ENCODE measurements at places on chromosomes 4 and X.
A peak's percentile ranks its signal among the peaks of the same experiment; 100 is the strongest.

DNA sequence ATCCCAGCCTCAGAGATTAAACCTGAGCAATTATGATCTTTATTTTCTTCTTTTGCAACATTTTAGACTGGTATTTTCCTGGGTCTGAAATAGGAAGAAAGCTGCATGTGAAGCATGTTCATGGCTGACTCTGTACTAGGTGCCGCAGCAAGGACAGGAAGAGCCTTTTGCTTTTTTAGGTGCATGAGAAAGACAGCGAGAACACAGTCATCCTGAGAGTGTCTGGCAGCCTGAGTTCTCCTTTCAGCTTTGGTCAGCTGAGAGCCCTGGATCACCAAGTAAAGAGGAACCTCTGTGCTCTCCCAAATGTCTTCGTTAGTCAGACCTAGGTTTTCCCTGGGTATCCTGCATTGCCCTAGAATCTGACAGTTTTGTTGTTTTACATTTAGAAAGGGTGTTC is 29.8 kb downstream of the FAM149A start:
- no peak for DNase-seq

- no peak for DNase-seq
Measured at GRCh38 chr4:164408831-164409230, 345.1 kb upstream of the SMIM31 start.

DNA sequence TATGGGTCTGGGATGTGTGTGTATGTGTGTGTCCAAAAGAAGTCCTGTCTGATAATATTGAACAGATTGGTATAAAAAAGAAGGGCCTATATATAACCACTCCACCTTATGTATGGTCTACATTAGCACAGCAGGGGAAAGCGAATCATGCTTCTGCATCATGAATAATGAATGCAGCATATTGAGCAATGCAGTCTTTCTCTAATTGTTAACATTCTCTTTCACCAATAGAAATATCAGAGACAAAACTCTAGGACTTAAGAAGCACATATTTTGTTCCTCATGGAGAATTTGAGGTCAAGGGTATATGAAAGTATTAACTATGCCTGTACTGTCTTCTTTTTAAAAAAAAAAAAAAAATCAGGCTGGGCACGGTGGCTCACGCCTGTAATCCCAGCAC is 264.3 kb upstream of the NOCT start:
- no peak for DNase-seq

GRCh38 chrX:1477801-1478458 is 25.2 kb upstream of the ASMTL start:
- no peak for DNase-seq

DNA sequence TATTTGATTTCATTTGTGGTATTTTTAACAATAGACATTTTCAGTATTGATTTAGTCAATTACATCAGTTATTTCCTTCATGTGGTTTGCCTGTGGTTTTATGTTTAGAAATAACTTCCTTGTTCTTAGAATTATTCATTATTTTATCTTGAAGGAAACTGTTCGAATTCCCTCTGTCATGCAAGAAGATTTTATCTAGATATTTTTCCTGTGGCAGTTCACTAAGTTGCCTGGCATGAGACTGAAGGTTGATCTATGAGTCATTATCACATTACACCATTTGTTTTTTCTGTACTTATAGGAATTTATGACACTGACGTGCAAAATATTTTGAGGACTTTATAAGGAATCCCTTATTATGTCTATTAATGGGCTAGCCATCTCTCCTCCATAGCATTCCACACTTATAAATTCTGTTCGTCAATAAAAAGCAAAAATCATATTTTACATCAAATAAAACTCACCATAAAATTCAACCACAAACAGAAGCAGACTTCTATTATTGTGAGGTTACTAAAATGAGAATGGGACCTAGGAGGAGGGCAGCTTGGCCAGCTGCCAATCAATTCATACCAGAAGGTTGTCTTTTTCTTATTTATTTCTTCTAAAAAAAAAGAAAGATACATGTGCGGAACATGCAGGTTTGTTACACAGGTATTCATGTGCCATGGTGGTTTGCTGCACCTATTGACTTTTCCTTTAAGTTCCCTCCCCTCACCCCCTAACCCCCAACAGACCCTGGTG is 179.0 kb downstream of the KCNIP4 start:
- DNase-seq, result peak; percentile 95

GRCh38 chrX:19183761-19184477 is 61.7 kb upstream of the ADGRG2 start:
- no peak for DNase-seq

DNA sequence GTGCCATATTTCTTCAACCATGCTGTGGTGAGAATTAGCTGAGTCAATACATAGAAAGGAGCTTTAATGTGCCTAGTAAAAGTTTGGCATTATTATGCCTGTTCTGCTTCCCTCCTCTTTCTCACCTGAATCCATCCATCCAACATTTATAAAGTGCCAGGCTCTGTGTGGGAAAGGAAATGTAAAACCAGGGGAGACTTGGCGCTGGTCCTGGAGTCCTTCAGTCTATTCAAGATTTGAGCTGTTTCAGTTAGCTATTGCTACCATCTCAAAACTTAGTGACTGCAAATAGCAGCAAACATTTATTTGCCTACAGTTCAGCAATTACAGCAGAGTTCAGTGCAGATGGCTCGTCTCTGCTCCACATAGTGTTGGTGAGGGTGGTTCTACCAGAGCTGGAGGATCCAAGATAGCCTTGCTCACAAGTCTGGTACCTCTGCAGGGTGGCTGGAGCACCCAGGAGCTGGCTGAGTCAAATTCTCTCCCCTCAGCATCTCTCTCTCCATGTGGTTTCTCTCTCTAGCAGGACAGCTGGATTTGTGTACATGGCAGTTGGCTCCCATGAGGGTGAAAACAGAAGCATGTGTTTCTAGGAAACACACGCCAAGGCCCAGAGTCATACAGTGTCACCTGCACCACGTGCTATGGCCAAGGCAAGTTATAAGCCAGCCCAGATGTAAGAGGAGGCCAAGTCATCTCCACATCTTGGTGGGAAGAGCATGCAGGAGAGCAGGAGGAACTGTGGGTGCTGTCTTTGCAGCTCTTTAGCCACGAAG is 77.3 kb downstream of the FHDC1 start:
- DNase-seq, result no peak

DNA sequence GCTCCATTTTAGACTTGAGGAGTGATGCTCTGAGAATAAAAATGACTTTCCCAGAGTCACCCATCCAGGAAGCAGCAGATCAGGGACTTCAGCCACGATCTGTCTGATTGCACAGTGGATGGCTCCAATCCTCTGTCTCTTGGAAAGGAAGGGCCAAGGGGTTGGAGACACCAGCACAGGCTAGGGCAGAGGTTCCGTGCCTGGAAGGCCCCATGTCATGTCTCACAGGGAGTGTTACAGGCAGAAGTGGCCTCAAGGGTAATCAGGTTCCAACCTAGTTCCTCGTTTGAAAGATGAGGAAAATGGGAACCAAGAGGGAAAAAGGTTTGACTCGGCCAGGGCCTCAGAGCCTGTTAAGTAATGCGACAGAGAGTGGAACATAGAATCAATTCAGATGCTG is 160.0 kb downstream of the EFNB1 start:
- DNase-seq, result no peak

DNA sequence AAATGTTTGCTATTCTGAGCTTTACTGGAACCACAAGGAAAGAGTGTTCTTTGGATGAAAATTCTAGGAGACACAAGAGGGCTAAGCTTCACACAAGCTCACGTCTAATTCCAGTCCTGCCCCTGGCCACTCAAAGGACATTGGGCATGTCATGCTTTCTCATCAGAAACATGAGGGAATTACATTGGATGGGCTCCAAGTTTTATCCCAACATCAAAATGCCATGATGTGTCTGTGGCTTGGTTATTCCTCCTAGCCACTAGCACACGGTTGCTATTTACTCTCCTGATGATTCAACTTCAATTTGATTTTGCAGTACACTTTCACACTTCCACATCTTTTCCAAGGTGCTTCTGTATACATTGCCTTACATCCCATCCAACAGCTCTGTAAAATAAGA is 149.6 kb upstream of the FAM9B start:
- DNase-seq, result peak; percentile 65

GRCh38 chr4:14749910-14750309 is 252.4 kb upstream of the CPEB2 start:
- peak; percentile 38 for DNase-seq

- DNase-seq, result no peak
Measured at GRCh38 chr4:108024878-108025165, 35.1 kb downstream of the HADH start.

DNA sequence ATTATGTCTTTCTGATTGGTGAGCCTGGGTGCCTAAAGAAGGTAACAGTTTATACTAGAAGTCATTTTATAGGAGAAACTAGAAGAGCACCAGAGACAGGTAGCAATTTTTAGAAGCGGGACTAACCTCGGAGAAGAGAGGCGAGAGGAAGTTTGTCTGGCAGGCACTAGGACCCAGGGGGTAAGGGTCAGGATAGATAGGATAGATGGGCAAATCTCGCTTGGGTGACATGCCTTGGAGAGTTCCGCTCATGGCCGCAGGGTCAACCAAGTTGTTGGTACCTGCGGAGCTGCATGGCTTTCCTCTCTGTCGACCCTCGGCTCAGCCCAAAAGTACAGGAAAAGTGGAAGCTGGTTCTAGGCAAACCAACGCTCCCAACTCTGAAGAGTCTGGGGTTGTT is 11.3 kb downstream of the PI4K2B start:
- DNase-seq, result no peak

- DNase-seq, result no peak
Measured at GRCh38 chr4:48058617-48059530, 42.3 kb downstream of the NIPAL1 start.

GRCh38 chr4:105909787-105910281 is 14.6 kb downstream of the NPNT start:
- DNase-seq, result peak; percentile 85

DNA sequence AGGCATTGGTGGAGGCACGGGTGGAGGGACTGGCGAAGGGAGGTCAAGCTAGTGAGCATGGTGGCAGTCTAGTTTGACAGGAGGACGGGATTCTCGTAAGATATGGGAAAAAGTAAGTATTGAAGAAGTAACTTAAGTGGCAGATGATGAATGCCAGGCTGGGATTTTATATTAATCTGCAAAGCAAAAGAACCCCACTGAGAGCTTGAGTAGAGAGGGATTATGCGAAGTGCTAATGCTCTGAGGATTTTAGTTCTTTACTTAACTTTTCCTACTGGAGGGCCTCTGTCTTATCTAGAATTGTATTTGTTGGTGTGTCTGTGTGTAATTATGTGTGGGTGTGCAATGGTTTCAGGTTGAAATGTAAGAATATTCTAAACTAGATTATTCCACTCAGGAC is 327.9 kb downstream of the FAT4 start:
- no peak for DNase-seq

- no peak for DNase-seq
Measured at GRCh38 chrX:82711457-82711856, 796.6 kb upstream of the POU3F4 start.

Measured in kidney tubule cell (primary cell).